ENCODE measurements at places on chromosomes 7 and 10.

DNA sequence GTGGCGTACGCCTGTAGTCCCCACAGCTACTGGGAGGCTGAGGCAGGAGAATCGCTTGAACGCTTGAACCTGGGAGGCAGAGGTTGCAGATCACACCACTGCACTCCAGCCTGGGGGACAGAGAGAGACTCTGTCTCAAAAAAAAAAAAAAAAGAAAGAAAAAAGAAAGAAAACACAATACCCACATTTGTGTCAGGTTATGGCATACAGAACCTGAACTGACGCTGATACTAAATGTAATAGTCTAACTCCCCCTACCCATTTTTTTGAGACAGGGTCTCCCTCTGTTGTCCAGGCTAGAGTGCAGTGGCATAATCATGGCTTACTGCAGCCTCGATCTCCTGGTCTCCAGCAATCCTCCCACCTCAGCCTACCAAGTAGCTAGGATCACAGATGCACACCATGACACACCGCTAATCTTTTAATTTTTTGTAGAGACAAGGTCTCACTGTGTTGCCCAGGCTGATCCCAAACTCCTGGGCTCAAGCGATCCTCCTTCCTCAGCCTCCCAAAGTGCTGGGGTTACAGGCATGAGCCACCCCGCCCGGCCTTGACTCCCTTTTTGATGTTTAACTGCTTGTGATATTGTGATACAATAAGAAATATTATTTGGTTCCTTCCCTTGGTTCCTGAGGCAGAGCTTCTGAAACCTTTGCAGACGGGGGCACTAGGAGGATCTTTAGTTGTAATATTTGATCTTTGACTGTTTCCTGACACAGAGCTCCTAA is 6.5 kb upstream of the MMD2 start:
- no peak for DNase-seq

DNA sequence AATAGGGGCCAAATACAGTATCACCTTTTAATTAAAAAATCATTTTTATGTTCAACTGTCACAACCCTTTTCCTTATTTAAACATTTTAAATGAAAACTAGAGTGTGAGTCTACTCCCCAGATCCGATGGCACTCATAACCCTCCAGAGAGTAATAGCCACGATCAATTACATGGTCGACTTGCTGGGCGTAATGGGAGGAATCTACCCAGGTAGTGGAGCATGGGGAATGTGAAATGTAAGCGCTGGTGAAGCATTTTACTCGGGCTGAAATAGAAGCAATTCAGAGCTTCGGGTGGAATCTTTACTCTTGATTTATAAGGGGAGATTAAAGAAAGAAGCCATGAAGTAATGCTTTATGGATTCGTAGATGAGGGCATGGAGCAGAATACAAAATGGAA is 321.9 kb downstream of the ACTR3B start:
- no peak for DNase-seq

DNA sequence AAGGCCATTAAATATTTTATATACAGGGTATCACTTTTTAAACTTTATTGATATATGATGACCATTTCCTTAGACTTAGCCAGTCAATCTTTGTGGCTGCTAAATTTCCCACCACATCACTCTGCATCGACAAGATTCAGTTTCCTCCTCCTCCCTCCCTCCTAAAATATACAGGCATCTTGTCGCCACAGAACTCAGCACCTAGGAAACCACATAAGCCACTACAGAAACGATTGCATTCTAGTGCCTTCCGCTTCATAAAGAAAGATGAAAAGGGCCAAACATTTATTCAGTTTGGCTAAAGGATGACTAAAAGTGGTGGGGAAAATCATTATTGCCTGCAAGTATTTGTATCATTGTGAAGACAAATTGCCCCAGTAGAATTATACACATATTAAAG is 30.7 kb downstream of the ERCC6 start:
- peak; percentile 58 for DNase-seq

DNA sequence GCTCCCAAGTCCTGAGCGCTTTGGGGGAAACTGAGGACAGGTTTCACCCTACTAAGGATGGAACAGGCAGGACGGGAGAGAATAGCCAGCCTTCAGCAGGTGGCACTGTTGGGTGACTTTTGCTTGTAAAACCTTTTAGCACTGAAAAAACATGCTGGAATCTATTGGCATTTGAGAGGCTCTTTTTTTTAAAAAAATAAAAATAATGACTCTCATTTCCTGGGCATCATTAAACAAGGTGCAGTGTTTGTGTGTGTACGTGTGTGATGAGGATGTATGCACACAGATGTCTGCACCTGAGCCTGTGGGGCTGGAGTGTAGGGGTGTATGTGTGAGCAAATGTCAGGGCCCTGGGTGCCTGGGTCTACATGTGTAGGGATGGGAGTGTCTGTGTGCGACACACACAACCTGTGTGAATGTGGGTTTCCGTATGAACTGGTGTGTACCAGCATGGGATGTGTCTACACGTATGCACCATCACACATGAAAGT is 177.9 kb downstream of the RPS24 start:
- peak; percentile 12 for DNase-seq

DNA sequence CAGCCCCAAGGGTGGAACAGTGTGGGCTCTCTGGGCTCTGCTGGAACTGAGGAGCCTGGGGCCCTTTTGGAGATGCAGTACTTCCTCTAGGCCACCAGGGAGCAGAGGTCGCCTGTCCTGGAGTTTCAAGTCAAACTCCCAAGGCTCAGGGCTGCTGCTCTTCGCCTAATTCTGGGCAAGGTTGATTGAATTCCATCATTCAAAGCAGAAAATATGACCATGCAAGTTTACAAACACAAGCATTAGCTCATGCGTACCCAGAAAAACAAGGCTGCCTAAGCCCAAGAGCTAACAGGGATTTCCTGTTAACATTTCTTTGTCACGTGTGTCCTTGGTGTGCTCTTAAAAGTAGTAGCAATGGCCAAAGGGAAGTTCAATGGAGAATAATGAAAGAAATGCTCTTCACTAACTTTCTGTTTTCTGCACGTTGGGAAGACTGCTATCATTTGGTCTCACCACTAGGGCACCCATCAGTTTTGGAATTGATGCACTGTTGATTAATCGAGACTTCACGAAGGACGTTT is 20.1 kb downstream of the LDB3 start:
- peak; percentile 40 for DNase-seq

DNA sequence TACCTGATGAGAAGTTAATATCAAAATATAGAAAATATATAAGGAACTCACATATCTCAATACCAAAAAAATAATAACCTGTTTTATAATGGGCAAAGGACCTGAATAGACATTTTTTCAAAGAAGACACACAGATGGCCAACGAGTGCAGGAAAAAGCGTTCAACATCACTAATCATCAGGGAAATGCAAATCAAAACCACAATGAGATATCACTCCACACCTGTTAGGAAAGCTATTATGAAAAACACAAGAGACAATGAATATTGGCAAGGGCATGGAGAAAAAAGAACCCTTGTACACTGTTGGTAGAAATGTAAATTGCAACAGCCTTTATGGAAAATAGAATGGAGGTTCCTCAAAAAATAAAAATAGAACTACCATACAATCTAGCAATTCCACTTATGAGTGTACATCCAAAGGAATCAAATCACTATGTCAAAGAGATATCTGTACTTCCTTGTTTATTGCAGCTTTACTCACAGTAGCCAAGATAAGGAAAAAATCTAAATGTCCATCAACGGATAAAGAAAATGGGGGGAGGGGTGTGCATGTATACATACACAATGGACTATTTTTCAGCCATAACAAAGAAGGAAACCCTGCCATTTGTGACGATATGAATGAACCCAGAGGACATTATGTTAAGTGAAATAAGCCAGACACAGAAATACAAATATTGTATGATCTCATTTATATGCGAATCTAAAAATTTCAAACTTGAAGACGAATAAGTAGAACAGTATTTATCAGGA is 3.6 kb upstream of the ALOX5 start:
- DNase-seq, result no peak

DNA sequence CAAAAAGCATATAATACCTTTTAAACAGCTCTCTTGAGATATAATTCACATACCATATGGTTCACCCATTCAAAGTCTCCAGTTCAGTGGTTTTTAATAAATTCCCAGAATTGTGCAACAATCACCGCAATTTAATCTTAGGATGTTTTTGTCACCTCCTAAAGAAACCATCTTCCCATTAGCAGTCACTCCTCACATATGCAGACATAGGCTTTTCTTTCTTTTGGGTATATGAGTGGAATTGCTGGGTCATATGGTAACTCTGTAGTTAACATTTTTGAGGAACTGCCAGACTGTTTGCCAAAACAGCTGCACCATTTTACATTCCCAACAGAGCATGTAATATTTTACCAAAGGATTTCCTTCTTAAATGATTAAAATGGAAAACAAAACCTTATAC is 57.0 kb downstream of the CC2D2B start:
- DNase-seq, result no peak

GRCh38 chr10:29948881-29949355 is 110.5 kb downstream of the JCAD start:
- no peak for DNase-seq

GRCh38 chr7:20383351-20383750 is 52.7 kb downstream of the ITGB8 start:
- DNase-seq, result no peak

DNA sequence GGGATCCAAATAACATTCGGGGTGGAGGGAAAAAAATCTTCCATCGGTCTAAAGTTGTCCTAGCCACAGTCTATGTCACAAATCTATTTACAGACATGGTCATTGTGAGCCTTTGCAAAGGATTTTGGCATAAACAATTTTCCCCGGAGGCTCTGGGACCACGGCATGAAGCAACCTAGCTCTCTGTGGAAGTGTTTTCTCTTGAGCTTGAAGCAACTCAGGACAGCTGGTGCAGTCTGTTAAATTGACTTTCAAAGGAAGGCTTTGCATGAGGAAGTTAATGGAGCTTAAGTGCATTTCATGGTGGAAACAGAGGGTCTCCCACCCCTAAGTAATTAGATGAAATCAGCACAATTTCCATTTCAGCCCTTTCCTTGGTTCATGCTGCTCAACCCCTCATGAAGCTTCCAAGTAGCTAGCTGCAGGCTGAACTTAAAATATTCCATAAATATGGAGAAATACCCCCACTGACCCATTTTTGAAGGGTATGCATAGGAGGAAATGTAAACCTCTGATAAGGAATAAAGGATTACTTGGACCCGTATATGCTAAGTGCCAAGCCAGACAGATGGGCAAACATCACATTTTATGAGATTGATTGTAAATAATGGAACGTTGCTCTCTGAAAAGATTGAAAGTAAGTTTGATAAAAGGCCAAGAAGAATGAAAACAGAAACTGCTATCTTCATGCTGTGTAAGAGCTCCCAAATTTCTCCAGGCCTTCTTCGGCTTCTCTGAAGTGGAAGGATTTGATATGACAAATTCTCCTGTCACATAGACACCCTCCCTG is 39.9 kb downstream of the CCDC3 start:
- DNase-seq, result no peak
